ENCODE measurements at places on chromosomes 5 and 9. TPM values are rescaled to one million over a fixed set of nuclear protein-coding genes. Genes with fewer than 3 reads are reported as not detected.

SLC36A3 gene
- total RNA-seq = not detected

MSANTD3 gene
- total RNA-seq = 92.7 TPM

GFI1B gene
- total RNA-seq = not detected

PCDHB10 gene
- total RNA-seq = not detected

EPB41L4B gene
- 6.5 TPM for total RNA-seq

TNFSF8 gene
- not detected for total RNA-seq

IL5 gene
- not detected for total RNA-seq

PPP2R2B gene
- total RNA-seq = 0.14 TPM

SSNA1 gene
- 98.8 TPM for total RNA-seq

PLAC8L1 gene
- not detected for total RNA-seq

ADAMTSL2 gene
- not detected for total RNA-seq

STPG3 gene
- not detected for total RNA-seq

FIBCD1 gene
- total RNA-seq = 1.2 TPM

TRPM6 gene
- 0.28 TPM for total RNA-seq

IFT74 gene
- total RNA-seq = 15.5 TPM

ANKDD1B gene
- 0.10 TPM for total RNA-seq

SPINK4 gene
- total RNA-seq = not detected

FOXD4 gene
- total RNA-seq = 0.10 TPM

JAKMIP2 gene
- not detected for total RNA-seq

PKD2L2 gene
- total RNA-seq = not detected

PAEP gene
- total RNA-seq = not detected

CNTNAP3 gene
- 8.7 TPM for total RNA-seq

PCA3 gene
- total RNA-seq = not detected

PTGS1 gene
- total RNA-seq = 3.4 TPM

HTR1A gene
- not detected for total RNA-seq

PCDH1 gene
- 12.1 TPM for total RNA-seq

BHMT2 gene
- total RNA-seq = 0.11 TPM

NUDT2 gene
- total RNA-seq = 45.4 TPM

TAF11L5 gene
- not detected for total RNA-seq

SMIM33 gene
- not detected for total RNA-seq

NEUROG1 gene
- total RNA-seq = not detected

DEPDC1B gene
- total RNA-seq = 33.4 TPM

GRXCR2 gene
- total RNA-seq = not detected

ENDOG gene
- 15.5 TPM for total RNA-seq

ZNF483 gene
- 1.8 TPM for total RNA-seq

FYB1 gene
- total RNA-seq = not detected

MARCHF11 gene
- total RNA-seq = not detected

IL13 gene
- not detected for total RNA-seq

HK3 gene
- total RNA-seq = not detected

N4BP3 gene
- 3.6 TPM for total RNA-seq

DRD1 gene
- total RNA-seq = not detected

RMI1 gene
- 14.4 TPM for total RNA-seq

ANKRD31 gene
- 0.10 TPM for total RNA-seq

HMMR gene
- 31.0 TPM for total RNA-seq

KYAT1 gene
- total RNA-seq = 13.2 TPM

TRMT10B gene
- total RNA-seq = 3.8 TPM

DIRAS2 gene
- total RNA-seq = not detected

LCN15 gene
- not detected for total RNA-seq

TBCA gene
- total RNA-seq = 201 TPM

PCDHB9 gene
- total RNA-seq = 0.10 TPM

FBXL7 gene
- total RNA-seq = 4.8 TPM

ADGRD2 gene
- total RNA-seq = 0.07 TPM

FAM151B gene
- total RNA-seq = 1.3 TPM

PCDHB15 gene
- 0.04 TPM for total RNA-seq

NTRK2 gene
- under 0.01 TPM for total RNA-seq

Measured in foreskin keratinocyte (primary cell).